ENCODE measurements at places on chromosomes 6 and 20.
A peak's percentile ranks its signal among the peaks of the same experiment; 100 is the strongest.

DNA sequence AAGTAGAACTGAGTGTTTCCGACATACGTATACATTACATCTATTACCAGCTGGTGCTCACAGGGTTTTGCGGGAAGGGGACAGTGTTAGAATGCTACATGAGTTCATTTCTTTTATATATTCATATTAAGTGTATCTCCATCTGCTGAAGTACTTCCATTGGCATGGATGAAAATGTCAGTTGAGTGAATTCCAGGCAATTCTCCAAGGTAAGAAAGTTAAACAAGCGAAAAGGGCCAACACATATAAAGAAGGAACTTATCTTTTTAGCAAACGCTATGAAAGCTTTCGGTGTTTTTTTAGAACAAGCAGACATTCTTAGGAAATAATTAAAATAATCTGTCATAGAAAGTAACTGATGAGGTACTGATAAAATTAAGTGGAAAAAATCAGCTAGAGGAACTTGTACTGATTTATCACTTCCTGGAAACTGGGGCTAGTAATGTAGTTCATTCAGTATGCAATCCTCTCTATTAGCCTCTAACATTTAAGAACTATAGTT, 34.6 kb downstream of the RNF146 start:
- DNase-seq: no peak

DNA sequence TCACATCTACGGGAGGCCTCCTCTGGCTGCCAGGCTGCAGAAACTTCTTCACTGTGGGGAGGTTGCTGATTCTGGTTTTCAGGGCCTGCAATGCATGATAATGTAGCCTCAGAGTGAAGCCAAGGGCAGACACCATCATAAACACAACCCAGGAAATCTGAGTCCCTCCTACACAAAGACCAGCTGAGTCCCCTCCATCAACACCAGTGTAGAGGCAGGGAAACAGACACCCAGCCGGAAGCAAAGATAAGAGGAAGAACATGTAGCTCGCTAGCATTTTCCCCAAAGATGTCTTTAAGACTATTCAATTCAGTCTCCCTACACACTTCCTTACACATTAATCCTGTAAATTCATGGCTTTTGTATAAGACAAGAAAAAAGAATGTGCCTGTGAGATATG, 23.6 kb downstream of the GSTA2 start:
- no peak for DNase-seq

DNA sequence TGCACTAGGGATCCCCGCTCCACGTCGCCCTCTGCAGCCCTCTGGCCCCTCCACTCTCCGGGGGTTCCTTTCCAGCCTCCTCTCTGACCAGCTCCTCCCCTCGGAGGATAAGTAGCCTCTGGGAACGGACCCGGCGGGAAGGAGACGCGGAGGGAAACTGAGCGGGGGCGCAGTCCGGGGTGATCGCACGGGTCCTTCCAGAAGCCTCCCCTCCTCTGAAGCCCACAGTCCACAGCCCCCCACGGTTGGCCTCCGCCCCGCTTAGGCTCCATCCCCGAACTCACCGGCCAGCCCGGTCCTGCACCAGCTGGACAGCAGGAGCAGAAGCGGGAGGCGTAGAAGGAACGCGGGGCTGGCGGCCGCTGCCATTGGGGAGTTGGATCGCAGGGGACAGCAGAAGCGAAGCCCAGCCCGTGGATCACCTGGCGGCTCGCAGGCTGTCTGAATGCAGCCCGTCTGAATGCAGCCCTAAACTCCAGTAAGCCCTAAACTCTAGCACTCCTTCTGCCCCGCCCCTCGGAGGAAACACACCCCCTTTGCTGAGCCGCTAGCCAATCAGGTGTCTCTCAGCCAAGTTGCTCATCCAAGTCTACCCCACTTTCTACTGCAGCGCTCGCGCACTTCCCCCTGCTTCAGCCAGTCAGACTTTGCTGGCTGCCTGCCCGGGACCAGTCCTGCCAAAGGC, at the start of gene RAET1G:
Gene RAET1G, minus strand, starts transcription at position 480 of the 685 bp plus-strand sequence. Its CDS starts 111 bp downstream, at position 369.
- peak; percentile 83 for DNase-seq

DNA sequence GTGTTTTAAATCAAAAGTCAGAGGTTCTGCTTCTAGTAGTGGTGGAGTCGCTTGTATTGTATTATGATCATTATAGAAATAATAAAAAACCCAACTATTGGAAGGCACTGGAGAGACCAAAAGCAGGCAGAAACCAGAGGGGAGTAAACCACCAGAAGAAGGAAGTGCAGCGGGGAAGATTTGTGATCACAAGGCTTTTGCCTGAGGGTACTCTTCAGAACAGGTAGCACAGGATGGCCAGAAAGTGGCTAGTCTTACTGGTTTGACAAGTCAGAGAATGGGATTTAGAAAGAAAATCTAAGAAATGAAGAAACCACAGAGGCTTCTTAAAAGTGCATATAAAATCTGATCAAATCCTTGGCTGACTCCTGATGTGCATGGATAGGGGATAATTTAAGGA, 24.0 kb downstream of the MAPK13 start:
- no peak for DNase-seq

DNA sequence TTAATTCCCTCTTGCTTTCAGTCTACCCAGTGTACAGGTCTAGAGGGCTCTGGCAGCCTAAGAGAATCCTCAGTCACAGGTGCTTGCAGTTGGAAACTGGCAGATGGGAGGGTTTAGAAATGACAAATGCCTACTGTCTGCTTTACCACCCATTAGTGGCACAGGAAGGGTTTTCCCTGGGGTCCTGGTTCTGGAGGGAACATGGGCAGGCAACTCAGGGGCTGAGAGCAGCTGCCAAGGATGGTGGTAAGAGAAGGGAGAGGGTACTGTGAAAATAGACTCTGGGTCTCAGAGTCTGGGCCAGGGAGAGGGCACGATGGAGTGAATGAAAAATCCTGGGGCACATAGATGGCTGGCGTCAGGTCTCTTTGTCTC, 103.5 kb downstream of the TCP11 start:
- DNase-seq: no peak

DNA sequence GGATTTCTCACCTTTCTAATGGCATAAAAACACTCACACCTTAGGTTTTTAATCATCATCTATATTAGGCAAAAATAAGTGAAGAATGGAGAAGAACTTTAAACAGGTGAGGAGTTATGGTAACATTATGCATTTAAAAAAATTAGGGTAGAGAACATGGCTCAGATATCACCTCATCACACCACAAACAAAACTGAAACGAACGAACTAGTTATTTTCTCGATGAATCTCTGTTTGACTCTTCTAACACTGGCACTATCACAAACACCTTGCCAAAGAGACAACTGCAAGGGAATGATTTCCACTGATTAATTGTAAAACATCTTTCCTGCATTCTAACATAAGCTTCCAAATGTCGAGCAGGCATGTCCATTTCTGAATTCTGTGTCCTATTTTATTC, 286.1 kb upstream of the GJE1 start:
- DNase-seq: no peak

GRCh38 chr6:119446609-119447008, 97.0 kb upstream of the MAN1A1 start:
- DNase-seq: peak; percentile 78

DNA sequence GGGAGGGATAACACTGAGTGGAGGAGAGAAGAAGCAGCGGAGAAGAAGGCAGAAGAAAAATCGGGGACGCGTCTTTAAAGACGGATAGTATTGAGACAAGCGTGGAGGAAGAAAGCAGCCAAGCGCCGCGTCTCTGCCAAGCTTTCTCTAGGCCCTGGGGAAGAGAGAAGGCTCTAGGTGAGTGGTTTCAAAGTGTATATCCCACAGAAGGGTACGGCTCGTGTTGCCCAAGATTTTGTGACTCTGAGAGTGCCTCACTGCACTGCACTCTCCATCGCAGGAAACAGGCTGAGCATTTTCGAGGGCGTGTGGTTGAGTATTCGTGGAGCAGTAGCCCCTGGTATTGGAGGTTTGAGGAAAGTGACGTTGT, 185.4 kb downstream of the TRIM27 start:
- no peak for DNase-seq

DNA sequence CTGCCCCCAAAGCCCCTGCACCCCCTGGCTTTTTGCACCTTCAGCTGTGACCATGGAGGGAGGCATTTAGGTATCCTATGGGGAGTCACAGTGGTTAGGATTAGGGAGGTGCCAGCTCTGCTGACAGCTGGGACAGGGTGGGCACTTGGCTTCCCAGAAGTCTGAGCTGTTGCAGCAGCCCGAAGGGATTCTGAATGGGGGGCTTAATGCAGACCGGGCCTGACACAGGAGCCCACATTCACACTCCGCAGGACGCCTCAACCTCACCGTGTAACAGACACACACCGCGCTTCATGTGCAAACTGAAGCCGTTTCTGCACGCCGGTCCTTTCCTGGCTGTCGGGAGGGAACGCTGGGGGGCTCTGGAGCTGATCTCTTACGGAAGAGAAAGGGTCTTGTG, 1.9 kb downstream of the EBF4 start:
- DNase-seq: no peak

GRCh38 chr6:43508481-43509141, 1.5 kb downstream of the LRRC73 start:
- DNase-seq: no peak

- no peak for DNase-seq
Observed at GRCh38 chr6:125307150-125307838, 5.5 kb upstream of the HDDC2 start.

GRCh38 chr6:137542713-137543112, 48.5 kb upstream of the OLIG3 start:
- no peak for DNase-seq

- no peak for DNase-seq
Observed at GRCh38 chr6:12538881-12539357, 177.6 kb upstream of the PHACTR1 start.

DNA sequence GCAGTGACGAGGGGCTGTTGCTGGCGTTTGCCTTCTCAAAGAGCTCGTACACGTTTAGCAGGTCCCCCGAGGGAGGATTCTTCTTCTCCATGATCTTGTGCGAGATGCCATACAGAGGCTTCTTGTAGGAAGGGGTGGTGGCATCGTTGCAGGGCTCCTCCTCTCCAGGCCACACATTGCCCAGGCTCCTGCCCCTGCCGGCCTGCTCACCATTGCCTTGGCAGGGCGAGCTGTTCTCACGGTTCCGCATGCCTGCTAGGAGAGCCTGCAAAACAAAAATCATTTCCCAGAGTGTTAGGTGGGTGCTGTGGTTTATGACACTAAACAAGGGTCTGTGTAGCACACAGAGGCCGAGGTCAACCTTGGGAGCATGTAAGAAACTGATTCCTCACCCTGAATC, 42.7 kb downstream of the MTRES1 start:
- DNase-seq: no peak

DNA sequence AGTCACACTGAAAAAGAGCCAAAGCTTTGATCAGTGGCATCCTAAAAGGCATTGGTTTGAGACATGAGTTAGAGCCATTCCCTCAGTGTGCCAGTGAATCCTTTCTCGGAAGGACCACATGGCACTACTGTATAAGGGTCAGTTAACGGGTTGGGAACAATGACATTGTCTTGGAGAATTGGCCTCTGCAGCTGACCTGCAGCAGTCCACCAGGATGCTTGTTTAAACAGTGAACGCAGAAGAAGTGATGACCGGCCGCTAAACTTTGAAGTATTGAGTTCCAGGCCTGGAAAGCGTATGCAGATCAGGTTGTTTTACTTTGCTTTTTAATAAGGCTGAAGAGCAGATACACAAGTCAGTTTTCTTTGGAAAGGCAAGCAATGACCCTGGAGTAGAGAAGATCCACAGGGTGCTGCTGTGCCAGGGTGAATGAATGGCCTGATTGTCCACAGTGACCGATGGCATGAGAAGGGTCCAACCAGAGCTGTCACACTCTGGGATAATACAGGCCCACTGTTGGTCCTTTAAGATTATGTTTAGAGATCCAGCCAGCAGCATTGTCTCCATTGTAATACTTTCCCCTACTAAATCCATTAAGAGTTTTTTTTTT, 57.8 kb downstream of the GMPR start:
- no peak for DNase-seq

DNA sequence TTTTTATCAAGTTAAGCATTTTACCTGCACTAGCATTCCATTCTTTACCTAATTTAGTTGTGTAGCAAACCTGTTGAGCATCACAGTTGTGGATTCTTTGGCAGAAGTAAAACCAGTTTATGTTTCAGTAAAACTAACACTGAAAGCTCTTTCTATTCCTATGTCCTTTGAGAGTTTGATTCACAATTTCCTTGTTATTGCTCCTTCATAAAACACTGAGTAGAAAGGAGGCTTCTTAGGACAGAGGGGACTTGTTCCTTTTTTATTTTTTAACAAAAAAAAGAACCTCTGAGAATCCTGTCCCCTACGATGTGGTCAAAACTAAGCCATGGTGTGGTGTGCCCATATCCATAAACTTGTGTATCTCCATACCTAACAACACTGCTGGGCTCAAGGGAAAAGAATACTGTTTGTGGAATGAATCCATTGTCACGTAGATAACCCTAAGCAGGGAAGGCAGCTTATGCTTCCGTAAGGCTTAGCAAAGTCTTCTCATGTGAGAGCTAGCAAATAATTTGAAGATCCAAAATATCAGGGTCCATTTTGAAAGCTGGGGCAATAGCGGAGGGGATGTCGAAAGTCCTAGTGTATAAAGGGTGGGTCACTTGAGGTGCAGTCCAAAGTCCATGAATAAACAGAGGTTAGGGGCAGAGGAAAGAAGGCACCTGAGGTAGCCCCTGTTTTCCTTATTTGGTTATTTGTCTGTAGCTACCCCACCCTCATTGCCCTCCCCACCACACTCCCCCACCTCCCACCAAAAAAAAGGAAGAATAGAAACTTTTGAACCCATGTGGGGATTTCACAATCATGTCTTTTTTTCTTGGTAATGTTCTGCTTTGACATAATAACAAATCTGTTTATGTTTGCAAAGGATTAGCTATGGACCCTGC, 71.0 kb downstream of the PLAGL1 start:
- DNase-seq: no peak

GRCh38 chr20:33305589-33306057, 22.6 kb downstream of the BPIFB1 start:
- no peak for DNase-seq

GRCh38 chr6:32933661-32934085, 7.2 kb downstream of the HLA-DMB start:
- peak; percentile 25 for DNase-seq

DNA sequence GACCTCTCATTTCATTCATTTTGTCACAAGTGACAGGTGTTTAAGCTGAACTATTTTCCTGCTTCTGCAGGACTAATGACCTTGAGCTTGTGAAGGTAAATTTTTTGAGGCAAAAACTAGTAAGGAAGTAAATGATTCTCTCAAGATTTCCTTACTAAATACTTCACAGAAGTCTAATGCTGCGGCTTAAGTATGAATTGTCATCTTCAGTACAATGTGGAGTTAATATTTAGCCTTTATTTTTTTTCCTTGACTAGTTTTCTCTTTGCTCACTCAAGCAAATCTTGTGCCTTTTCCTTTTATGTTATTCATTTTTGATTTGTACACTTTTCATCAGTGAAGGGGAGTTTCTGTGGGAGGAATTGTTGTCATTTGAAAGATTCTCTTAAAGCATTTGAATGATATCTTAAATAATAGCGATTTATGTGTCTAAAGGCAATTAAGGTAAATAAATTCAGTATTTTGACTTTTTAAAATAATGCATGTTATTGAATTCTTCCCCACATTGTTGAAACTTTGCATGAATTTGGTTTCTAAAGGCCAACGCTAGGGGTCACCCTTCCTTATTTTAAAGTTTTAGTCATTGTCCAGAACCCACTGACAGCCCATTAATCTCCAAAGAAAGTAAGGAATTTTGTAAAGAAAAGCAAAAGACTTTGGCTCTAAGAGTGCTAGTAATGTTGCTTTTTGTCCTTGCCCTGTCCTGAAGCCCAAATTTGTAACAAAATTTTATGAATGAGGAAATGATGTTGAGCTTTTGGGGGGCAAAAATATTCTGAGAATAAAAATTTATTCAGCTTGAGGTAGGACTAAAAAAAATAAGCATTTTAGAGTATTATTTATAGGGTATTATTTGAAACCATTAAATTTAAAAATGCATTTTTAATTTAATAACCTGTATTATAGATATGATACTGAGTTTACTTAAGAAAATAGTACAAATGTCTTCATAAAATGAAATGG, 157.4 kb upstream of the LAMA2 start:
- peak; percentile 7 for DNase-seq
